GOT3 (cell line): ENCODE measurements at places on chromosomes 7 and 10.

DNA sequence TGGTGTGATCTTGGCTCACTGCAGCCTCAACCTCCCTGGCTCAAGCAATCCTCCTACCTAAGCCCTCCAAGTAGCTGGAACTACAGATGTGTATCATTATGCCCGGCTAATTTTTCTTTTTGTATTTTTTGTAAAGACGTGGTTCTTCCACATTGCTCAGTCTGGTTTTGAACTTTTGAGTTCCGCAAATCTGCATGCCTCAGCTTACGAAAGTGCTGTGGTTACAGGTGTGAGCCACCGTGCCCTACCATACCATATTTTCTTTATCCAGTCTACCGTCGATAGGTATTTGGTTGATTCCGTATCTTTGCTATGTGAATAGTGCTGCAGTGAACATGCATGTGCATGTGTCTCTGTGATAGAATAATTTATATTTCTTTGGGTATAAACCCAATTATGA is 6.5 kb downstream of the ZNF107 start:
- DNase-seq = no peak

DNA sequence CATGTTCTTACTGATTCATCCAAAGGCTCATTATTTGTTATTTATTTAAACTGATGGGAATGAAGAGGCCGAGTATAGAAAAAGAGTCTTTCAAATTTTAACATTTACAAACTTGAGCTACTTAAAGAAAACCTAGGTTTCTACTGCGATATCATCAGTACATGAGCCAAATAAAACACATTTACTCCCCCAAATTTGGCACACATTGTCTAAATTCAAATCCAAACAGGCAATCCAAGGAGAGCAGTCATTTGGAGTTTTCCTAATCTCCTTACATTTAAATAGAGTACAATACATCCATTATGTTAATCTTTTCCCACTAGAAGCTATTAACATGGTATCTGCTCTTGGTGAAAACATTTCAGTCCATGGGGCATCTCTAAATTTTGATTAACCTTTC is 2.2 kb downstream of the NMT2 start:
- no peak for DNase-seq

DNA sequence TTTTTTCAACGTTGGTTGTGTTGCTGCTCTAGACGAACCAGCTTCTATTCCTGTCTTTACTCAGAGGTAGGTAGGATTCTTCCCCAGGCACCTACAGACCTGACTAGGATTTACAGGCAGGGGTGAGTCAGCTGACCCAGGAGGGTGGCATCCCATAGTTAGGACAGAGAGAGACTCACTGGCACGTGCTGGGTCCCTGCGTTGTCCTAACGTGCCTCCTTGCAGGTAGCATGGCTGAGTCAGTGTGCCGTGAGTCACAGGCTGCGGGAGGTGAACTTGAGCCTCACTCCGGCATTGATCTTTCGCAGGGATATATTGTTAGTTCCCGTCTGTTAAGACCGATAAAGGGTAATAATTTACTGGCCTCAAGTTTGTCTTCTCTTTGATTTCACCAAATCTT is 96.5 kb downstream of the PFKFB3 start:
- no peak for DNase-seq

DNA sequence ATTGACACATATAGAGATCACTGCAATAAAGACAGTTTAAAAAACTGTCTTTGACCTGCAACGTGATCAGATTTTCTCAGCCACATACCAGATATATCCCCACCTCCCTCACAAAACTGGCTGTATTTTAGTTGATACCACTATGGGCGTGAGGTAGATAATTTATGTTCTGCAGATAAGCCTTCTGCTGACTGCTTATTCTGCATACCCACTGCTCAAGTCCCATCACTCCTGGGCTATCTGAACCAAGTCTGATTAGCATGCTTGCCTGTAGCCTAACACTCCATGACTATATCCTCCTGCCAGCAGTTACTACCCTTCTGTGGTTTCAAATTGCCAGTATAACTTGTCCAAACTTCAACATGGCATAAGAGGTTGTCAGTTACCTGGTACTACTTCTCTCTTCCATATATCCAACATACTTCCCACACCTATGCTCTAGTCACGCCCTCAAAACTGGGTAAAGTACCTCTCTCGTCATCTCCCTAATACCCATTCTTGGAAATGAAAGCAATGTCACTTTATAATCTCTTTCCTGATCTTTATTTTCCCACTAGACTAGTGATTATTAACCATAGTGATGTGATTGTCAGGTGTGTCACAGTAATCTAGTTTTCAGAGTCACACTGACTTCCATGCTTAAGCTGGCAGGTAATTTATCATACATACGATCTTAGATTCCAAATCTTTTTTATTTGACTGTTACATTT is 70.7 kb downstream of the MALSU1 start:
- DNase-seq = no peak

DNA sequence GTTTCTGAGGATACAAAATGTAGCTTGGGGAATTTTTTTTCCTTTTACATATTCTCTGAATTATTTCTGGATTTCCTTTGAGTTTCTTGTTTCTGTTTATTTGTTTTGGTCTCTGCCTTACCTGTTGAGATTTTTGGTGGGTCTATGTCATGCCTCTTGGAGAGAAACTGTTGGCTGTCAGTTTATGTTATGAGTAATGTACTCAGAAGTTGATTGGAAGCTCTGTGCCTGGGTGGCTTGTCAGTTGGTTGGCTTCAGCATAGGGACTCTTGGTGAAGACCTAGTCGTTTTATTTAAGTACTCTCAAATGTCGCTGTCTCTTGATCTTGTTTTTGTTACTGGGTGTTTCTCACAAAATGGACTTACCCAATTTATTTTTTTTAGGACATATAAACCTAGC is 132.4 kb downstream of the CDK14 start:
- DNase-seq = no peak

GRCh38 chr10:119666709-119667004 is 15.5 kb downstream of the BAG3 start:
- no peak for DNase-seq

DNA sequence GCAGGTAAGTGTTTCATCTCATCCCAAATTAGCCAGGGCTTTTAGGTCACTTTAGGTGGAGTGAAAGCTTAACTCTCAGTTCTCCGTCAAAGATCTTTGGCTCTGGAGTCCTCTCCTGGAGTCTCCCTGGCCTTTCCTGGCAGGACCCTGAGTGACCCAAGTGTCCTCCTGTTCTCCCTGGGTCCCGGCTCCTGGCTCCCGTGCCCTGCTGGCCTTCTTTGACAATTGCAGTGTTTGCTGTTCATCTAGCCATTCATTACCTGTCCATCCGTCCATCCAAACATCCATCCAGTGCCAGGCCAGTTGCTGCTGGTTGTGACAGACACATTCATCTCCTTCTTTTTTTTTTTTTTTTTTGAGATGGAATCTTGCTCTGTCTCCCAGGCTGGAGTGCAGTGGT is 6.2 kb upstream of the TPST1 start:
- no peak for DNase-seq

- no peak for DNase-seq
These were observed 188.7 kb upstream of the MBL2 start for GRCh38 chr10:52961323-52961722.

GRCh38 chr7:135741905-135742304 is 6.7 kb downstream of the FAM180A start:
- no peak for DNase-seq

DNA sequence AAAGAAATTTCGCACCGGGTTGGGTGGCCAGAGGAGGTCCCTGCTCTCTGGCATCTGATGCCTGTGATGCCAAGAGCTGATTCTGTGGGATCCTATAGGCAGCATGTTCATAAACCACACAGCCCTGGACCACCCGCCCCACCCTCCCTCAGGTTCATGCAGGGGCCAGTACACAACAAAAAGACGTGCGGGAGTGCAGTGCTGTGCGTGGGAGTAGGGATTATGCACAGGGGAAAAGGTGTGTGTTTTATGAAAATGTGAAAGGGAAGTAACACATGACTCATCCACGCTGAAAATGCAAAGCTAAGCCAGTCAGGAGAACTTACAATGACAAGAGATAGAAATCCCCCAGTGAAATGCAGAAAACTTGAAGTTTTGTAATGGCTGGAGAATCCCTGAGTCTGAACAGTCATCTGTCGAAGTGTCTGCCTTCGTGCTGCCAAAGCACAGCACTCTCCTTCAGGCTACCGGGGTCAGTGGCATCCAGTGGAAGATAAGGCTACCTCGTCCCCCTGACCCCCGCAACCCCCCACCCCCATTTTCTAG is 1.1 kb downstream of the KIAA1217 start:
- no peak for DNase-seq

- no peak for DNase-seq
These were observed 341.6 kb upstream of the KCND2 start for GRCh38 chr7:119931230-119931824.

- no peak for DNase-seq
These were observed 25.5 kb downstream of the JAZF1 start for GRCh38 chr7:28155019-28155660.

GRCh38 chr7:126940723-126941307 is 311.9 kb downstream of the GRM8 start:
- no peak for DNase-seq

DNA sequence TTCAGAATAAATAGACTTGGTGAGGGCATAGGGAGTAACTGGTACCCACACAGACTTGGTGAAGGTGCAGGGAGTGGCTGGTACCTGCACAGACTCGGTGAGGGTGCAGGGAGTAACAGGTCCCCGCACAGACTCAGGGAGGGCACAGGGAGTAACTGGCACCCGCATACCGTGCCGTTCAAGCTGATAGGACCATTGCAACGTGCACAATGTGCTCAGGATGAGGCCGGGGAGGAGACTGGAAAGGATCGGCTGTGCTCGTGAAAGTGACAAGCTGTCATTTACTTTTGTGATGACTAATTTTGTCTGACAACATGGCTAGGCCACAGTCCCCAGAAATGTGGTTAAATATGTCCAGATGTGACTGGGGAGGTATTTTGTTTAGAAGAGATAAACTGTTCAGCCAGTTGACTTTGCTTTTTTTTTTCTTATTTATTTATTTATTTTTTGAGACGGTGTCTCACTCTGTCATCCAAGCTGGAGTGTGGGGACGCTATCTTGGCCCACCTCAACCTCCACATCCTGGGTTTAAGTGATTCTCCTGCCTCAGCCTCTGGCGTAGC is 76.2 kb upstream of the NMT2 start:
- no peak for DNase-seq

GRCh38 chr7:45714521-45714820 is 140.3 kb downstream of the ADCY1 start:
- no peak for DNase-seq
